ENCODE measurements at places on chromosomes 5 and 9.

- peak; percentile 62 for DNase-seq
Measured at GRCh38 chr5:138438724-138439476, at the start of gene REEP2. Gene REEP2 (plus strand): TSS chr5:138439057. CDS start chr5:138439209, 152 bp downstream.

- DNase-seq, result no peak
Measured at GRCh38 chr9:33614001-33614687, 90.1 kb downstream of the ANKRD18B start.

DNA sequence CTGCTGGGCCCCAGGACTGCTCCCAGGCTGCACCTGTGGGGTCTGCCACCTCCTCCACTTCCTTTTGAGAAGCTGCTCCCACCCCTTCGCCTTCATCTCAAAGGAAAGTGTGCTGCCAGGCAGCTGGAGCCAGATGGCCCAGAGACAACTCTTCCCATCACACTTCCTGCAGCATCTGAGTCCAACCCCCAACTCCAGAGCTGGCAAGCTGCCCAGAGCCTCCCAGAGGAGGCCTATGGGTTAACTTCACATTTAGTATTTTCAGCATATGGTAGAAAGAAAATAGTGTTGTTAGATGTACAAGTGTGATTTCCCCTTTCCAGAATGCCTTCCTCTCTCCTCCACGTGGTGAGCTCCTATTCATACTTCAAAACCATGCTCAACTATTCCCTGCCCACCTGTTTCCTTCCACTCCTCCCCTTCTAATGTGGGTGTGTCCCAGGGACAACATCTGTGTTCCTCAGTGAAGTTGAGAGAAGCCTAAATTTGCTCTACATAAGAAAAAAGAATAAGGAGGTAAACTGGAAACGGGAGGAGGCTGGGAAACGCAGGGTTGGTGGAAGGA, 38.6 kb upstream of the KCNMB1 start:
- DNase-seq, result no peak

DNA sequence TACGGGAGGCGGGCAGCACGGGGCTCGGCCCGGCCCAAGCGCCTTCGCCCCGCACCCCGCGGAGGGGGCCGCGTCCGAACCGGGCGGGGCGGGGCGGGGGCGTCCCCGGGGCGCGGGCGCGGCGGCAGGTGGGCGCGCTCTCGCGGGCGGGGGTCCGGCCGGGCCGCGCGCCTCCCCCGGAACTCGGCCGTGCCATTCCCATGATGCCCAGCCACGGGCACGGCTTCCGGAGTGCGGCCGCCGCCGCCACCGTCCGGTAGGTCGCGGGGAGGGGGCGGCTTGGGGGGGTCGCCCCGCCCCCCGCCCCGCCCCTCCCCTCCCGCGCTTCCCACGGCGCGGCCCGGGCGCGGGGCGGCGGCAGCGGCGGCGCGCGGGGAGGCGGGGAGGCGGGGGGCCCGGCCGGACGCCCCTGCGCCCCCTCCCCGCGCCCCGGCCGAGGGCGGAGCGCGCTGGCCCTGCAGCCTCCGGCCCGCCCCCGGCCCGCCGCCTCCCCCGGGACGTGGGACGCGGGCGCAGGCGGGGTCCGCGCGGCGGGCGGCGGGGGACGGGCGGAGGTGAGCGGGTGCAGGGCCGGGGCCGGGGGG, at the start of gene PPP1R26:
PPP1R26 (plus strand) TSS at position 314 of the 584 bp plus-strand sequence. CDS start 4,729 bp downstream, outside the sequence.
- peak; percentile 30 for DNase-seq

DNA sequence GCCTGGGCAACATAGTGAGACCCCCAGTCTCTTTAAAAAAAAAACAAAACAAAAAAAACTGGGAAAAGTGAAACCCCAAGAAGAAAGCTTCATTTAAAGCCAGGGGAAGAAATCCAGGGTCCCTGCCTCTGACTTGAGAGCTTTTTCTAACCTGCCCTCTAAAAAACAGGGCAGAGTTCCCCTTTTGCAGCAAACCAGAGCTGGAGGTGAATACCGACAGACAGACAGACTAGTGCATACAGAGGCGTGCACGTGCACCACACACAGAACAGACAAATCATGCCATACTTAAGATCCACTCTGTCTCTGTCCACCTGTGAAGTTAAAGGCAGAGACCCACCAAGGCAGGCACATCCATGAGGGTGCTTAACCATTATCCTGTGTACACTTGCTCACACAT, 11.7 kb upstream of the AQP3 start:
- no peak for DNase-seq

GRCh38 chr9:78664370-78664769, 367.4 kb downstream of the PSAT1 start:
- DNase-seq, result no peak

- DNase-seq, result no peak
Measured at GRCh38 chr9:83536332-83536731, 1.9 kb downstream of the FRMD3 start.

GRCh38 chr5:56633950-56634349, 181.4 kb upstream of the MAP3K1 start:
- DNase-seq, result no peak

- DNase-seq, result peak; percentile 25
Measured at GRCh38 chr5:122311497-122311960, 508 bp upstream of the SNCAIP start.

- no peak for DNase-seq
Measured at GRCh38 chr9:87529671-87530070, 32.0 kb downstream of the DAPK1 start.

GRCh38 chr5:140148508-140148907, 22.8 kb downstream of the IGIP start:
- peak; percentile 23 for DNase-seq

DNA sequence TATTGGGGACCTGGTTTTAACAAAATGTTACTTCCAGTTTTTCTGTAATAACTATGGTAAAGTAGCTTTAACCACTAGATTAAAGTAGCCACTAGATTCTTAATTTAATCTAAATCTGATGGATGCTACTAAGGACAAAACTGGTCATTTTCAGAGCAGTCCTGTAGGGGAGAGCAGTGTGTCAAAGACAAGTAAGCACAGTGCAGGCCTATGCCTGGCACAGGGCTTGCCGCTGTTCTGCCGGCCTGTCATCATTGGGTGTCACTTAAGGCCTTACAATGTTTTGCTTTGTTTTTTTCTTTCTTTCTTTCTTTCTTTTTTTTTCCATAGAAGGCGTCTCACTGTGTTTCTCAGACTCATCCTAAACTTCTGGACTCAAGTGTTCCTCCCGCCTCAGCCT, 53.0 kb upstream of the NXNL2 start:
- no peak for DNase-seq

DNA sequence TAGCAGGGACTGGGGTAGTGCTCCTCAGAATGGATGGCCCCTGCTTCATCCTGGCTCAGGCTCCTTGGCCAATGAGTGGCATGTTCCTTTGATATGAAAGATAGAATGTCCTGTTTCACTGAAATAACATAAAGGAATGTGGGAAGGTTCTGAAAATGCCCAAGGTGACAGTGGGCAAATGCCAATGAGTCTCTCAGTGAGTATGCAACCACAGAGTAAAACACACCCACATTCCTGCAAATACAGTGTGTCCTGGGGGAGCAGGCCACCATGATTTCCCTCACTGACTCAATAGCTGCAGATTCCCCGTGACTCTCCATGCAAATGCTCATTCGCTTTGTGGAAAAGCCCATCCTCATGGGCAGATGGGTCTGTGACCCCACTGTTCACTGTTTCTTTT, 36.4 kb downstream of the ZNF366 start:
- DNase-seq, result no peak

GRCh38 chr9:129801504-129801903, 1.5 kb upstream of the TOR1B start:
- DNase-seq, result no peak

- DNase-seq, result no peak
Measured at GRCh38 chr5:43833961-43834360, 231.0 kb downstream of the NNT start.

DNA sequence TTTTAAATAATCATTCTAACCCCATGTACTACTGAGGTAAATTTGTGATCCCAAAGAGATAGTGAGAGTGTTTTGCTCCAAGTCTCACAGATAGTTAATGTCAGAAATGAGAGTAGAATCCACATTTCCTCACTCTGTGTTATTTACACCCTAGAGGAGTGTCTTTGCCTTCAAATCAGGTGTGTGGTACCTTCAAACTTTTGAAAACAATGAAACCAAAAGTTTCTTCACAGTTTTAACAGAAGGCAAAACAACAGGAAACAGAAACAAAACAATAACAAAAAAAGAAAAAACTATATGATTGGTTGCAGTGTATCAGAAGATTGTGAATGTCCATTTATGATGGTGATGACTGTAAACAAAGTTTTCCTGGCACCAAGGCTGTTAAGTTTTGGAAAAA, 85.9 kb downstream of the ERBIN start:
- no peak for DNase-seq

DNA sequence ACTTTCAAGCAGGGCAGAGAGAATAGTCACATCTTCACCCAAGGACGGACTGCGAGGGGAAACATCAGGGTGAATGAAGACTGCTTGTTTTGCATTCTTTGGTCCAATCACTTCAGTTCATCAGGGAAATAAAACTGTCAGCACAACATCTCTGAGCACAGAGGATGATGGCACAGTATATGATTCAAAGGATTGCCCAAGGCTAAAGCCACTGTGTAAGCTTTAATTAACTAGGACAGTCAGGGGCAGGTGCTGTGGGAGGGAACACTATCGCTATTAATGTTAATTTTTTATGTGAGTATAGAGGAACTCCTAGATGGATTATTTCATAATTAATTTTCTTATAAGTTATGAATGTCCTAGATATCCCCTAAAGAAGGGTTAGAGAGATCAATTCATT, 112.1 kb downstream of the BASP1 start:
- no peak for DNase-seq

DNA sequence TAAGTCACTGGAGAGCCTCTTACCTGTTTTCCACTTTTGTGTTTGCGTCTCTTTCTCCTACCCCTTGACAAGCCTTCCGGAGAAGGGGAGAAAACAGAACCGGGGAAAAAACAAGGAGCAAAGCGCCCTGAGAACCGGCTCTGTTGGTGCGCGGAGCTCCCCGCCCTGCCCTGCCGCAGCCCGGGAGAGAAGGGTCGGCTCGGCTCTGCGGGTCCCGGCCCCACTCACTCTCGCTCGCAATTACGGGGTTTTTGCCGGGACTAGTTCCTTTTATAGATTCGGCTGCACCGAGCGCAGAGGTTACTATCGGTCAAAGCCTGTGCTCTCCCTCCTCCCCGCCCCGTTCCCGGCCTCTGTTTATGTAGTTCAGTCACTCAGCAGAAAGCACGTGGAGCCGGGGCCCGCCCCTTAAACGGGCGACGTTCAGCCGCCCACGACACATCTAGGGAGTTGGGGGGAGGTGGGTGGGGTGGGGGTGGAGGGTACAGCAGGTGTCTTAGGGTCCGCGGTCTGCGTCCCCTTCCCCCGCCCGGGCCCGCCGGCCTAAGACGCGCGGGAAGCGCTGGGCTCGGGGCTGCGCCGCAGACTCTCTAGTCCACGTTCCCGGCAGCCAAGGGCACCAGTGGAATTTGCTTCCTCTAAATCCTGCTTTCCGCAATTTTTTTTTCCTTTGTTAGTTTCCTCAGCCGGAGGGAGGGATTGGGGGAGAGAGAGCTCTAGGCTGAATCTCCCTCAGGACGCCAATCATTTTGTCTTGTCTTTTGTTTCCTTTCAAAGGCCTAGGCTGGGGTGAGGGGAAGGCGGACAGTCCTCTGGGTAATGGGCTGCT, at the start of gene ABCA1:
ABCA1 (minus strand) TSS at position 244 of the 829 bp plus-strand sequence. CDS start 24,476 bp downstream, outside the sequence.
- peak; percentile 74 for DNase-seq

DNA sequence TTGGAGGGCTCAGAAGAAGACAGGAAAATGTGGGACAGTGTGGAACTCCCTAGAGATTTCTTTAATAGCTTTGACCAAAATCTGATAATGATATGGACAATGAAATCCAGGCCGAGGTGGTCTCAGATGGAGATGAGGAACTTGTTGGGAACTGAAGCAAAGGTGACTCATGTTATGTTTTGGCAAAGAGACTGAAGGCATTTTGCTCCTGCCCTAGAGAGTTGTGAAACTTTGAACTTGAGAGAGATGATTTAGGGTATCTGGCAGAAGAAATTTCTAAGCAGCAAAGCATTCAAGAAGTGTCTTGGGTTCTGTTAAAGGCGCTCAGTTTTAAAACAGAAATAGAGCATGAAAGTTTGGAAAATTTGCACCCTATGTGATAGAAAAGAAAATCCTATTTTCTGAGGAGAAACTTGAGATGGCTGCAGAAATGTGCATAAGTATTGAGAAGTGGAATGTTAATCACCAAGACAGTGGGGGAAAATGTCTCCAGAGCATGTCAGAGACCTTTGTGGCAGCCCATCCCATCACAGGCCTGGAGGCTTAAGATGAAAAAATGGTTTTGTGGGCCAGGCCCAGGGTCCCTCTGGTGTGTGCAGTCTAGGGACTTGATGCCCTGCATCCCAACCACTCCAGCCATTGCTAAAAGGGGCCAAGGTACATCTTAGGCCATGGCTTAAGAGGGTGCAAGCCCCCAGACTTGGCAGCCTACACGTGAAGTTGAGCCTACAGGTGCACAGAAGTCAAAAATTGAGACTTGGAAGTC, 463.7 kb upstream of the TLE4 start:
- DNase-seq, result no peak

- no peak for DNase-seq
Measured at GRCh38 chr9:79630521-79631403, 59.0 kb downstream of the TLE4 start.

- no peak for DNase-seq
Measured at GRCh38 chr5:32207355-32207634, 33.2 kb upstream of the GOLPH3 start.

GRCh38 chr5:84069608-84070179, 315.0 kb downstream of the EDIL3 start:
- no peak for DNase-seq

DNA sequence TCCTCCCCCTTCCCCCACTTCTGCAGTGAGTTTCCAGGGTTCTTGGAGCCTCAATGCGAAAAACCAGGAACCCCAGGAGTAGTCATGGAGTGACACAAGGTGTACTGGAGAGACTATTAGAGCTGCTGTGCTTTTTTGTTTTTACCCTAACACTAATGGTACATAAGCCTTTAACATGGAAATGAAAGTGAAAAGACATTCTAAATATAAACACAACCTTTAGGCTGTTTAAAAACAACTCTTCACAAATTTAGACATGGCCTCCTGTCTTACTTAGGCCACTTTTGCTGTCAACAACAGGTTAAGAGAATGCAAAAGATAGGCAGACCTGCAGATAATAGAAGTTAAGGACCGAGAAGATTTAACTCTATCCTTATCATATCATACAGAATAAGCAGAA, 232.2 kb downstream of the DENND1A start:
- DNase-seq, result no peak

DNA sequence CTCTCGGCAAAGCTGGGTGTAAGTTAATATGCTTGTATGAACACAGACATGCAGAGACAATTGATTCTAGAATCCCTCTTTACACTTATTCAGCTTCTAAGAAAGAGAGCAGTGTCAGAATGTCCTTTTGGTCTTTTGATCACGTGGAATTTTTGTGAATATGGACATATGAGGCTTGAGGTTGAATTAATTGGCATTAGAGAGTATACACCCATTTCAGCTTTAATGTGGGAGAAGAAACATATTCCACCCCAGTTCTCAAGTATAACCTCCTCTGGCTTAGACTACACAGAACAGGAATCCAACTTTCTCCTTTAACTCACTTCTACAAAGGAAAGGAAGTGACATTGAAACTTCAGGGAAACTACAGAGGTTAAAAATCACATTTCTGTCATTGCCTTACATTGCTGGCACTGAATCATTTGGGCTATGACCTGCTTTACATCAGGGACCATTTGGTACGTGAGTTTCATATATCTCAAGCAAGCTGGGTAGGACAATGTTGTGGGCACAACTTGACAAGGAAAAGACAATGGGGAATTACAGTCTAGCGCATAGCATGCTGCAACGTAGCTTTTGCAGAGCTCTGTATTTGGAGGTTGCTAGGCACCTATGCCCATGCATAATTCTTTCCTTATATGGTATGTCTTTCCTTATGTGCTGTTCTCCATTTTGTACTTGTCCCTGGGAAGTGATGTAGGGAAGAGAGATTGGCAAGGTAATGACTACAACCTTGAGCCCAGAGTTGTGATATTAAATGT, 19.5 kb downstream of the DAB2 start:
- no peak for DNase-seq

GRCh38 chr9:95667789-95668188, 151.0 kb upstream of the PTCH1 start:
- no peak for DNase-seq

All from neural crest cell (in vitro differentiated cells).